ENCODE measurements at places on chromosomes 2 and 18. TPM values are rescaled to one million over a fixed set of nuclear protein-coding genes. Genes with fewer than 3 reads are reported as not detected.

DNA sequence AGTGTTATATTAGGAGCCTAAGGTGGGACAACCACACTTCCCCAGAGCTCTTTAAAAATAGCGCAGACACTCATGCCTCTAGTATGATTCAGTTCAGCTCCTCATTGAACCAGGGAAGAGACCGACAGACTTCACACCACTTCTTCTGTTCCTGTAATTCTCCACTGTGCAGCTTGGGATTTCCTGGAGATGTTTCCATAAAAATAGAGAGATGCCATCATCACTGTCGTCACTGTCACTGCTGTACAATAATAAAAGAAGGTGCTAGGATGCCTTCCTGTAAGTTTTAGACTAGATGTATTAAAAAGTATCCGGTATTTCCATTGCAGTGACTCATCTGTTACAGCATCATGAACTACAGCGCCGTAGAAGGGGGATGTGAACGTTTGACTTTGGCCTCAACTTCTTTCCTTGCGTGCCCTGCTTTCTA is 110.9 kb downstream of the FAM210A start:
- no peak for DNase-seq

DNA sequence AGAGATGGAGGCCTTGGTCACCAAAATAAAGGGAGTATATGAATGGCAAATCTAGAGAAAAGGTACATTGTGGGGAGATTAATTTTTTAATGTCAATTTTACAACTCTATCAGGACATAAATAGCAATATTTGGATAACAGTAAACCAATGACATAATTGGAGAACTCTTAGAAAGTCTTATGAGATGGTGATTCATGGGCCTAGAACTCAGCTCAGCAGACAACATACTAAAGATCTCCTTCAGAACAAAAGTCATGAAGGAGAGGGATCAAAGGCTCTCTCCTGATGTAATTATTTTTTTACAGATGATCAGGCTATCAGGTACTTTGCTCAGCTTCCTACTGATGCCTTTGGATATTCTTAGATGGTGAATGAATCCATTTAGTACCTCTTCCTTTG is 90.0 kb downstream of the CRACDL start:
- no peak for DNase-seq

DNA sequence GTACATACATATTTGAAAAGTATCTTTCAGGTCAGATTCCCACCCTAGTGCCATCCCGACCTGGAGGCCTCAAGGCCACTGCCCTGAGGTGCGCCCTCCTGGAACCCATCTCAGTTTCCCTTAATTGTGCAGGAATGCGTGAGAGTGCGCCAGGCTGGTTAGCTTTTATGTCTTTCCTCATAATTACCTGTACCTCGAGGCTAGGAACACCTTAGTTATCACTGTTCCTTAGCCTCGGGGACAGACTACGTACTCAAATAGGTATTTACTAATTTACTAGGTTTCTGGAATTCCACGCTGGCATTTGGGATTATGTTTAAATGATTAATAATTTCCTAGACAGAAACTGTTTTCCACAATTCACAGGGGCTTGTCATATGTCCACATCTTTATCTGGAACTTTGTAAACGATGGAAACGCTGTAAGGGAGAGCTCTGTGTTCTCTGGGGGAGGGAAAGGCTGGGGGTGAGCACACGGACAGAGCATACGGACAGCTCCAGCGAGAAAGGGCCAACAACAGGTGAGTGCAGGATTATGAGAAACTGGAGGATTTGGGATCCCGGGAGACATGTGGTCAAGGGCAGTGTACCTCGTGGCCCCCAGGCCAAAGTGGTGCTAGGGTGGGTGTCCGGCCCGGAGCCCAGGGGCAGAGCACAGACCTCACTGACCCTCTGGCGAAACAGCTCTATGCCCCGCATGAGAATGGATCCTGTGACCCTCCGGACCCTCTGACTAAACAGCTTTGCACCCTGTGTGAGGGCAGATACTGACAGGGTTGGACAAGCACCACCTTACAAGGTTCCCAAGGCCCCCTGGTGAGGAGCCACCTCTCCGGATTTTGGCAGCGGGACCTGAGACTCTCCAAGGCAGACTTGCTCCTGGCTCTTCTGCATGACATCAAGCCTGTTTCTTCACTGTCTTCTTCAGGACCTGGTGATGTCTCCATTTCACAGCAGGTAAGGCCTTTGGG is 102.0 kb upstream of the PXDN start:
- no peak for DNase-seq

Gene ZCCHC2
- total RNA-seq: 66.0 TPM

- no peak for DNase-seq
These were observed 2.2 kb upstream of the ATOH8 start for GRCh38 chr2:85751627-85752026.

- DNase-seq: no peak
These were observed 175.3 kb upstream of the SIX3 start for GRCh38 chr2:44766220-44766619.

GRCh38 chr2:86337244-86337835 is at the start of gene REEP1:
Gene REEP1, minus strand, starts transcription at chr2:86337626. Its CDS starts 116 bp downstream, at chr2:86337510.
- no peak for DNase-seq

DNA sequence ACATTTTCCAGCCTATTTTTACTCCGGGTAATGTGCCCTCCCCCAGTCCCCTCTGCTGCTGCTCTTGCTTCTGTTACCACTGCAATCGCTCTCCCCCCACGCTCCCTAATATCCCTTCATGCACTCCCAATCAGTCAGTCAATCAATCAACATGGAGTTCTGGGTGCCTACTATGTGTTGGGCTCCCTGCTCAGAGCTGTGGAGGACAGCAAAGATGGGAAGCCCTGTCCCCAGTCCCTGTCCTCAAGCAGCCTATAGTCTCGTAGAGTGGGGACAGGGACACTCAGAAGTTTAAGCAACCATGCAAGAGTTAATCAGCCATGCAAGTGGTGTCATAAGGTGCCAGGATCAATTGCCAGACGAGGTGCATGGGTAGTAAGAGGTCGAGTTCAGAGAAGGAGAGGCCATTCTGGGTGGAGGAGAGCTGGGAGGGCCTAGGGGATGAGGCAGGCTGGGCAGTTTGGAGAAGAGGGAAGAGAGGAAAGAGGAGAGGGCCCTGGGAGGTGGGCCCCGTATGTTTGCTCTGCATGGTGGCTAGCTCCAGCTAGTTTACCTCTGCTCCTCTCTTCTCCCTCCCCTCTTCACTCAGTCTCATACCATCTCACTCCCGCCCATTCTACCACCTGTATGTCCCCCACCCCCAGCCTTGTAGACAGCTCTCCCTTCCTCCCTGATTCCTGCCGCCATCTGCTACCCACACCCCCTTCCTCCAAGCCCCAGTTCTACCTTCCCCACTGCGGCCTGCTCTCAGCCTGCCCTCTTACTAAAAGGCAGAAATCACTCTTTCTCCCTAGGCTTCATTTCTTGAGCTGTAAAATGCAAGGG is 3.9 kb downstream of the ASIC4 start:
- DNase-seq: no peak

DNA sequence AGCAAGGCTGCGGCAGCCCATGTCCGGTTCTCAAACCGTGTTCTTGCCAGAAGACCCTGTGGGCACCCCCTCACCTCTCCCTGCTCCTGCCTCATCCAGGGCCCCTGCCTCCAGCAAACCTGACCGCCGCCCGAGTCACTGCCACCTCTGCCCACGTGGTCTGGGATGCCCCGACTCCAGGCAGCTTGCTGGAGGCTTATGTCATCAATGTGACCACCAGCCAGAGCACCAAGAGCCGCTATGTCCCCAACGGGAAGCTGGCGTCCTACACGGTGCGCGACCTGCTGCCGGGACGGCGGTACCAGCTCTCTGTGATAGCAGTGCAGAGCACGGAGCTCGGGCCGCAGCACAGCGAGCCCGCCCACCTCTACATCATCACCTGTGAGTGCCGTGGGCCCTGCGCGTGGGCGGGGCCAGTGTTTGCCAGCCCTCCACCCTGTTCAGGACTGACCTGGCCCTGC is 32.2 kb downstream of the MTERF4 start:
- no peak for DNase-seq

Gene ST8SIA5
- total RNA-seq: 0.19 TPM

DNA sequence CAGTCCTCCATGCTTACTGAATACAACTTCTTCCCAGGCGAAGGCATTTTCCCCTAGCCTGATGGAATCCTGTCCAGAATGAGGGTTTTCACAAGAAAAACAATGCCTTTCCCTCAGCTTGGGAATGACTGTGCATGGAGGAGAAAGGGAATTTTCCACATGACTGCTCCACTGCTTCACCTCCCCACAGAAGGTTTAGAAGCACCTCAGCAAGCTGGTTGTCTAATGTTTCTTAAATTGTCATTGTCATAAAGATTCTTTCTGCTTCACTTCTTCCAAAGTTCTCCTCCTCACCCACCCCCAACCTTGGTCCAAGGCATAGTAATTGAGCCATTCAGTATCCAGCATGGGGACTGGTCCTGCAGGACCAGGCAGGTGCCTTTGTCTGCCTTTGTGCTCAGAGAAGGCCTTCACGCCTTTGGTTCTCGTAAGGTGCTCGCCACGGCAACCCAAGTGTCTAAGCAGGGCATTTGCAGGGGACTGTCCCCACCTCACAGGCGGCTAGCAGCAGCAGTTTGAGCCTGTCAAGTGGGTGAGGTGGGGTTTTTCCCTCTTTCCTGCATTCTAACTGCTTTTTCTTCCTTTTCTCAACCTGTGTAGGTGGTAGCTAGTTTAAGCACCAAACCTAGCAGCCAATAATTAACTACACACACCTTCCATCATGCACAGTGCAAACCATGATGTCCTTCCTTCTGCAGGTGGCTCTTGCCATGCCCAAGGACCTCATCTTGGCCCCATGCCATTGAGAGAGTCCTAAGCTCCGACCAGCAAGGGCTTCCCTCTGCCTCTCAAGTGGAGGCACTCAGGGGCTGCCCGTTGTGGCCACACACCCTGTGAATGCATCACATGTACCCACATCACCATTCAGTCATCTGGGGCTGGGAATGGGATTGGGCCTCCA is 65.7 kb upstream of the BCL2L11 start:
- peak; percentile 71 for DNase-seq

DNA sequence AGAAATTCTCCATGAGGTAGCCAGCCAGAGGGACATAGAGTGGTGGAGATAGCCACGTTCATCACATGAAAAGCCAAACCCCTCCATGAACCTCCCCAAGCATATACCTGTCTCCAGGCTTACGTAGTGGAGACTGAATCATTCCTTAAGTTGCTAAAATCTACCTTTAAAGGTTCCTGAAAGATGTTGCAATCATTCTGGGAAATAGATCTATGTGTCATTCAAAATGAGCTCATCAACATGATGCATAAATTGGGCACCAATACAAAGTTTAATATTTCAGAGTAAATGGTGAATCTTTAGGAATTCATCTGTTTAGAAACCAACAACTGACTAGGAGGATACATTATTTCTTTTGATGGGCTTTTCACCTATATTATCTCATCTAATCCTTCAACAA is 362.6 kb upstream of the ID2 start:
- no peak for DNase-seq

DNA sequence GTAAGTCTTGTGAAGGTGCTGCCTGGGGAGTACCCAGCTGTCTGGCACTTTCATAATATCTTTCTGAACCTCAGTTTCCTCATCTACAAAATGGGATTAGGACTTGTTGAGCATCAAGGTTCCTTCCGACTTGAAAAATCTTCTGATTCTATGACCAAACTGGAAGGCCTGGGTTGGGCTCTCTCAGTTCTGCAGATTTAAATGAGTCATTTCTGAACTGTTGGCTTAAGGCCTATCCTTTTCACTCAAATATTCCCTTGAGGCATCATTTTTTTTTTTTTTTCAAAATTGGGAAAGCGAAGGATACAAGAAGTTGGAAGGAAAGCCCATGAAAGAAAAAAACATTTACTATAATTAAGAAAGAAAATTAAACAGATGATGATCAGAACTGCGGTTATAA is 40.8 kb upstream of the CYP1B1 start:
- DNase-seq: no peak

- no peak for DNase-seq
These were observed 76.9 kb downstream of the AOX1 start for GRCh38 chr2:200662727-200663126.

Gene TUBB8B
- not detected for total RNA-seq

GRCh38 chr2:31347319-31347718 is 67.2 kb downstream of the XDH start:
- DNase-seq: no peak

DNA sequence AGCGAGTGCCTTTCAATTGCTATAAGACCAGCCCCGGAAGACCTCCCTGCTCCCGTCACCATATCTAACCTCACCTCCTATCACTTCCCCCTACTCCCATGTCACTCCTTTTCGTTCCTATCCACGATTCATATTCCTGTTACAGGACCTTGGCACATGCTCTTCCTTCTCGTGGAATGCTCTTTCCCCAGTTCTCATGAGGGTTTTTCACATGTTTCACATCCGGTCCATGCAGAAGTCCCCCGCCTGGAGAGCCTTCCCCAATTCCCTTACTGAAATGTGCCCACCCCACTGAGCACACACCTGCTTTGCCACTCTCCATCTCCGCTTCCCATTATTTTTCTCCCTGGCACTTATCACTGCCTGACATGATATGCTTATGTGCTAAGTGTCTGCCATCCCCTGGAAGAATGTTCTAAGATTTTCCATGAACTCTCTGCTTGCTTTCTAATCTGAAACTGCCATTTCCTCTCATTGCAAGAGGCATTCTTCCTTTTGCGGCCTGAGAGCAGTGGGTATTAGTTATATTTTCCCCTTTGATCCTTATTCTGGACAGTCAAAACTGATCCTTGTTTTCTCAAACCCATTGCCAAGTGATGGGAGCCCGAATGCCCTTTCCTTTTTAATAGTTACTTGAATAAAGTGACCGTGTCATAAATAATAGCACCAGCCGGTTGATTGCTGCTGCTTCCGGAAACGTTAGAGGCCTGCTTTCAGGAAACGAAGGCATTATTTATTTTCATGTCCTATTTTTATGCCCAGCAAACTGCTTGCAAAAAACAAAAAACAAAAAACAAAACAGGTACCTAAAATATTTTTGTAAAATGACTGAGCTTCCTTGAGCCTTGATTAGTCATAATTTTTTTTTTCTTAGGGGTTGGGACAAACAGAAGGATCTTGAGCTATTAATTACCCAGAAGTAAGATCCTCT is 127.9 kb downstream of the ZNF532 start:
- DNase-seq: no peak

Gene PKP4
- total RNA-seq: 44.8 TPM

- DNase-seq: no peak
These were observed 133.2 kb downstream of the ZNF532 start for GRCh38 chr18:58997811-58998337.

Gene VWA3B
- not detected for total RNA-seq

Gene TTN
- 4.3 TPM for total RNA-seq

GRCh38 chr2:47599171-47599570 is 183.8 kb upstream of the MSH6 start:
- no peak for DNase-seq

Gene TMEM185B
- total RNA-seq: 22.5 TPM

Gene INHA
- total RNA-seq: 0.23 TPM

DNA sequence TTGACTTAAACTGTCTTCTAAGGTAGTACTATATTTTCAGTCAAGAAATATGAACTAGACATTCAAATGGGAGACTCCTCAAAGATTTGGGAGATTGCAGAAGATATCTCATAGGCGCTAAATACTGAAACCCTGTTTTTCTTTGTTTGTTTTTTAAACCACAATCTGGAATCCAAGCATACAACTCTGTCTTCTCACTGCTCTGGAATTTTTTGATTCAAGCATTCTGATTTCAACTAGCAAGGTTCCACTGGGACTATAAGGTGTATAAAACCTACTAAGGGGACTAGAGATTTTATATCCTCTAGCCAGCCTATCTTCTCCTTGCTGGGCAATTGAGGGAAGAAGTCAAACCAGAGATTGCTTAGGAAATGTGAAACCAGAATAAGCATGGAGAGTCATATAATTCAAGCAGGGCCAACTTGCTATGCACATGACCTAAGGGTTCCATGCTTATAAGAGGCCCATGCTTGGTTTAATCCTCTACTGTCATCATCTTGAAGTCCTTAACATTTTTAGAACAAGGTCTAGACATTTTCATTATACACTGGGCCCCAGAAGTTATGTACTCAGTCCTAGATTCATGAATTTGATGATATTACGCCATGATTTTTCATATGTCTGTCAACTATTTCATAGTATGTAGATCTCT is 405.5 kb downstream of the PARD3B start:
- DNase-seq: no peak

All from activated naive CD4-positive, alpha-beta T cell treated with anti-CD3 and anti-CD28 coated beads, Interleukin-2, amount 50 U/mL, for 72 hours (primary cell).